ENCODE measurements at places on chromosomes 5 and 9. TPM values are rescaled to one million over a fixed set of nuclear protein-coding genes. Genes with fewer than 3 reads are reported as not detected.
A peak's percentile ranks its signal among the peaks of the same experiment; 100 is the strongest.

- no peak for DNase-seq
These were observed 29.7 kb upstream of the ITGA1 start for GRCh38 chr5:52758014-52758413.

DNA sequence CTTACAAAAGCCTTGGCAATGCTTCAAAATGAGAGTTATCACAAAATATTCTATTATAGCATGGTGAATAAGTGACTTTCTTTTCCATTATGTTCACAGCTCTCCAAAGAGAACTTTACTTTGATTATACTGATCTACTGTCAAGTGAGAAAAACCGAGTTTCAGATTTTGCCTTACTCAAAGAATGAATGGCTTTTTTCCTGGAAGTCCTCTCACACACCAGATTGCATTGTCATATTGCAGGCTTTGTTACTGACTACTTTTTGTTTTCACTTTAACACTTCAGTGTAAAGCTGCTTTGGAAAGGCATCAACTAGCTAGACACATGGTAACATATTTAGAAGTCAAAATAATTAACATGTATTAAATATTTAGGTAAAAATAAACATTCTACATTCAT, 765.2 kb upstream of the NUDT12 start:
- DNase-seq = no peak

GRCh38 chr9:70352802-70353201, 61.7 kb downstream of the KLF9 start:
- DNase-seq = no peak

GRCh38 chr9:97714435-97714834, 17.3 kb upstream of the XPA start:
- no peak for DNase-seq

- no peak for DNase-seq
These were observed 145.4 kb upstream of the EGFLAM start for GRCh38 chr5:38112938-38113337.

GRCh38 chr5:170225326-170226128, 7.3 kb upstream of the C5orf58 start:
- DNase-seq = peak; percentile 36

DNA sequence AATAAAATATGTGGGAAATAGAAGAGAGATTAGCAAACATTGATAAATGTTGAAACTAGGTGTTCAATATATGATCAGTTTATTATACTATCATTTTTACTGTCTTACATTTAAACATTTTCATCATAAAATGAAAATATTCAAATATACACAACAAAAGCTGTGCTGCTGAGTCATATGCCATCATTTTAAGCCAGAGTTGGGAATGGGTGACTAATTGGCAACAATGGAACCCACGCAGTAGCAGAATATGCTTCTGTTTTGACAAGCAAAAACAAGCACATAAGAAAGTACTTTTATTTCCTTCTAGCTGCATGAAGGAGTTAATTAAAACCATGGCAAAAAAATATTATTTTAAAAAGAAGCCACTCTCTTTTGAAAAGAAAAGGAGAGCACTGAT, 340.0 kb upstream of the EDIL3 start:
- no peak for DNase-seq

GRCh38 chr5:136457390-136458013, 92.2 kb upstream of the TRPC7 start:
- no peak for DNase-seq

GRCh38 chr9:123344192-123344949, 11.6 kb upstream of the CRB2 start:
- DNase-seq = no peak

- DNase-seq = no peak
These were observed 82.6 kb downstream of the PBX3 start for GRCh38 chr9:125829743-125830142.

The RMI1 gene
- total RNA-seq = 14.6 TPM

The TXNDC8 gene
- total RNA-seq = not detected

The SH3PXD2B gene
- total RNA-seq = 39.7 TPM

The C9orf153 gene
- total RNA-seq = not detected

The GPSM1 gene
- total RNA-seq = 14.2 TPM

The PRLR gene
- 0.46 TPM for total RNA-seq

The FAM174A gene
- total RNA-seq = 11.0 TPM

The DIPK1B gene
- total RNA-seq = 10.6 TPM
